HFFc6 (cell line): ENCODE measurements at places on chromosomes 11 and 22.

- peak; percentile 46 for DNase-seq
Observed at GRCh38 chr11:126307706-126308105, 3.8 kb downstream of the DCPS start.

- DNase-seq, result no peak
Observed at GRCh38 chr11:108466405-108466804, 924 bp downstream of the C11orf65 start.

- DNase-seq, result no peak
Observed at GRCh38 chr11:124538019-124538418, 5.4 kb downstream of the OR8B12 start.

- no peak for DNase-seq
Observed at GRCh38 chr11:111719379-111719778, 46.8 kb downstream of the PPP2R1B start.

DNA sequence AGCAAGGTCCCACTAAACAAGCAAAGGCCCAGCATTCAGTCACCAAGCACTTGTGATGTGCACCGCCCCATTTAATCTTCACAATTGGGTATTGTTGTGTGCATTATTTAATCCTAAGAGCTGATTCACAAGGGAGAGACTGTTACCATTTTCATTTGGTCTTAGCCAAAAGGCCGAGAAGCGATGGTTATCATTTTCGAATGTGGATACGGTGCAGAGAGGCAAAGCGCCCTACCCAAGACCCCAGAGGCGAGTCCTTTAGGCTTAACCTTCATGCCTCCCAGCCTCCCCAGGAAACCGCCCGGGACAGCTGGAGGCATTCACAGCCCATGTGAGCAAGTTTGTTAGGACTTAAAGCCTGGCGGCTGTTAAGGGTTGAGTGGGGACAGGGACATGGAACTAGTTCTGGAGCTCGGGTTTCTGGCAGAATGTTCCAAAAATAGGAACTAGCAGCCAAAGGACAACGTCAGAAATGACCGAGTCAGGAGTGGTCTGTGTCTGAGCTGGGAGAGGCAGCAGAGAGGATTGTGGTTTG is 13.0 kb upstream of the UPK3A start:
- DNase-seq, result no peak

DNA sequence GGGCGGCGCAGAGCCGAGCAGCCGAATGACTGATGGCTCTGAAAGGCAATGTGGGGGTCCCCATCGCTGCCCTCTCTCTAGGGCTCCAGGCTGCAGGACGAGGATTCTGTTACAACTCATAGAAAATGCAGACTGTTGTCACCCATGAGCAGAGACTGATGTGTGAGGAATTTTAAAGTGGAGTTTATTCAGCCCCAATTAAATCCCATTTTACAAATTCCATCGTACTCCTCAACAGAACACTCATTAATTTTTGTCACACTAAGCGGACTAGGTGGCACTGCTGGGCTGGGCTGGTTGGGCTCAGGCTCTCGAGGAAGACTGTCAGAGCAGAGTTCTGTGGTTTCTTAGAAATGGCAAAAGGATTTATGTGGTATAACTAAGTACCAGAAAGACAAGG is 102.6 kb upstream of the SPON1 start:
- no peak for DNase-seq

DNA sequence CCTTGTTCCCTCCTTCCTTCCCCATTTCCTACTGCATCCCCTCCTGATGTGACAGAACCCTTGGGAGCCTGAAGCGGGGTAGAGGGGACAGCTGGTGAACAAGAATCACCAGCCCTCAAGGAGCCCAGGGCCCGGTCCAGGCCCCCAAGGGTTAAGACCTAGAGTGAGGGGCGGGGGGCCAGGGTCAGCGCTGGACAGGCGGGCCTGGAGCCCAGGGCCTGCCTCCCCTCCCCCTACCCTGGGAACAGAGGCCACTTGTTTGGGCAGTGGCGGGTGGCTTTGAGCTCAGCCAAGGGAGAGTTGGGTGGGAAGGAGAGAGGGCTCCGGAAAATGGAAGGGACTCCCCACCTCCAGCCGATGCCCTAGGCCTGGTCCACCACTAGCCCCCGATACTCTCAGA is 2.1 kb downstream of the ARAP1 start:
- DNase-seq, result no peak

GRCh38 chr11:33044285-33044756 is 4.9 kb downstream of the TCP11L1 start:
- peak; percentile 91 for DNase-seq

- peak; percentile 37 for DNase-seq
Observed at GRCh38 chr11:47617417-47617809, 23.2 kb upstream of the C1QTNF4 start.

DNA sequence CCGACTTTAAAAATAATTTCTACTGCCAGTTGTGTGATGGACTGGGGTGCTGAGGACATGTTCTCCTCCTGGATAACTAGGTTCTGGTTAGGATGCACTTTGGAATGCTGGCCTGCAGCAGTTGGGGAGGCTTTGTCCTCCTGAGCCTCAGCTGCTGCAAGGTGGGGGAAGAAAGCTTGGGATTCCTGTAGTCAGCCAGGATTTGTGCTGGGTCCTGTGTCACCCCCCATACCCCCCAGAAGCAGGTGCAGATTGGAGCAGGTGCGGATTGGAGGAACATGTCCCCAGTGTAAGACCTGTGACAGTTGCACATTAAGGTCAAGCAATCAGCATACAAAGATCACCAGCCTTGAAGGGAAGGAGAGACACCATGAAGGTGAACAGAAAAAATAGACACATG is 51.1 kb downstream of the MED15 start:
- no peak for DNase-seq

GRCh38 chr22:41991111-41991510 is 7.5 kb upstream of the WBP2NL start:
- DNase-seq, result no peak
